ENCODE measurements at places on chromosomes 7 and 10. TPM values are rescaled to one million over a fixed set of nuclear protein-coding genes. Genes with fewer than 3 reads are reported as not detected.

DNA sequence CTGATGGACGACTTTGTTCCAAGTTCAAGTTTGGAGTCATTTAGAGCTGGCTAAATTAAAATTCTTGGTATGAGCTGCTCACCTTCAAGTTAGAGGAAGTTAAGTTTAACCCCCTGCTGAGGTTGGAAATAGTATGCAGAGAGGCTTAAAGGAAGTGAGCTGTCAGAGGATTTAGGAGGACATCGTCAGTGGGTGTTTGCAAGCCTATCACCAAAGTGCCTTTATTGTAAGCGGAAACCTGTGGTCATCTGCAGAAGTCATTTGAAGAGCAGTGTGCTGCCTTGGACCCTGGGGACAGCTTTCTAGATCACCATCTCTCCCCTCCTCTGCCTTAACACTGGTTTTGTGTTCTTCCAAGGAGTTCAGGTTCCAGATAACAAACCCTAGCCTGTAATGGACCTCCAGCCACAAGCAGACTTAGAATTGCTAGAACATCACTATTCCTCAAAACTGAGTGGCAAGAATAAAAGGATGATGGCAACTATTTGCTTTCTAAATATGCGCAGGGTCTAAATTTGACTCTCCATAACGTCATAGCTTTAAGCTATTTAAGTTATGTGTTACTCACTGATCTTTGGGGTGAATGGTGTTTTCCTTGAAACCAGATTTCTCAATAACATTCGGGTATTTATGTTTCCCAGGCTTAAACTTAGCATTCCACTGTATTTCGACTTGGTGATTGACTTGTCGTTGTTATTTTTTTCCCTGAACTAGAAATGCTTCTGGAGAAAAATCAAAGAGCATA is 93.4 kb downstream of the SLC39A12 start:
- H3K27me3 ChIP-seq = no peaks in the 10 kb centered on the region
- H3K4me3 ChIP-seq = no peak overlapping the region
- no peaks in the 10 kb centered on the region for H3K36me3 ChIP-seq
- no peak for DNase-seq
- H3K27ac ChIP-seq = no peak overlapping the region
- H3K4me1 ChIP-seq = no peaks in the 10 kb centered on the region

DNA sequence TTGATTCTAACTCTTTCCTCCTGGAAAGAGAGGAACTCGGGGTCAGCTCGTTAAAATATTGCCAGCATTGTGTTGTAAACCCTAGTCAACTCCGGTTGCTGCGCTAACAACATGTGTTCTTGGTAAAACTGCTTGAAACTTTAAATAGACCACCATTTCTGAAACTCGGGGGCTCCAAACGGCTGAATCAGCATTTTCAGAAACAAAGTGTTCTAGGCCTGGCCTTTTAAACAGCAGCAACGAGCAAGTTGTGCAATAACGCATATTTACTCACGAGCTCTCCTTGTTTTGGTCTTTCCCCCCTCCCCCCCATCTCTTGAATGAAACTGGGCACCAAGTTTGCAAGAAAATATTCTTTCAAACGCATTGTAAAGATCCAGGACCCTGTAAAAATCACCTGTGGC is 9.2 kb upstream of the GRB10 start:
- no peak overlapping the region for H3K27ac ChIP-seq
- no peaks in the 10 kb centered on the region for H3K27me3 ChIP-seq
- no peak overlapping the region for H3K4me3 ChIP-seq
- no peaks in the 10 kb centered on the region for H3K36me3 ChIP-seq

DNA sequence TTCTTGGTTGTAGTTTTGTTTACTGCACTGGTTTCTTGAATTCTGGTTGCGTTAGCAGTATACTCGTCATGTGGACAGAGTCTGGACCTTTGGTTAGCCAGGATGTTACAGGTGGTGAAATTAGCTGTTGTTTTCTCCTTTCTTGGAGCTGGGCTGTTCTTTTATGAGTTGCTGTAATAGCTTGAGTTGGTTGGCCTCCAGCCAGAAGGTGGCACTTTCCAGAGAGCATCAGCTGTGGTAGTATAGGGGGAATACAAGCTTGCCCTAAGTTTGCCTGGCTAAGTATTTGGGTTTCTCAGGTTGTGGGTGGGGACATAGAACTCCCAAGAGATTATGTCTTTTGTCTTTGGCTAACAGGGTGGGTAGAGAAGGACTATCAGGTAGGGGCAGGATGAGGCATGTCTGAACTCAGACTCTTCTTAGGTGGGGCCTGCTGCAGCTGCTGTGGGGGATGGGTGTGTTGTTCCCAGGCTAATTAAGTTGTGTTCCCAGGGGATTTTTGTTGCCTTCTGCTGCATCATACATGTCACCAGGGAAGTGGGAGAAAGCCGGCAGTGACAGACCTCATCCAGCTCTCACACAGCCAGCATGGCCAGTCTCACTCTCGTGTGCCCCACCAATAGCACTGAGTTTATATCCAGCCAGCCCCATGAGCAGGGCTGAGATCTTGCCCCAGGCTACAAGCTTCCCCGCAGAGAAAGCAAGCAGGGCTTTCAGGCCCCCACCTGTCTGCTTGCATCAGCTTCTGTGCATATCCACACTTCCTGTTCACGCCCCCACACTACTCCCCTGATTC is 246.7 kb upstream of the TPK1 start:
- no peak overlapping the region for H3K27ac ChIP-seq
- no peak overlapping the region for H3K4me3 ChIP-seq
- no peaks in the 10 kb centered on the region for H3K36me3 ChIP-seq
- H3K27me3 ChIP-seq = no peaks in the 10 kb centered on the region

DNA sequence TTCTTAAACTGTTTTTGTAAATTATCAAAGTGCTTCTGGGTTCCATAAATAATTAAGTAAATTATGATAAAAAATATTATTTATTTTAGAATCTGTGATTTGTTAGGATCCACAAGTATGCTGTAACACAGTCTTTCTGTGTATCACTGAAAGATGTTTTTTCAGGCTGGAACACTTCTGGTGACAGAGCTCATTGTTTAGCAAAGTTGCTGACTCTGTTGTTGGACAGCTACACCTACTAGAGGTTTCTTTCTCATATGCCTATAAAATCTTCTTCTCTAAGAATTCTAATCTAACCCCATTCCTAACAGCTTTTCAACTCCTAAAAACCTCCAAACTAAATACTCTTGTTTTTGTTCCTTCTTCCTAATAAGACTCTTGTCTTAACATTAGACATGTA is 176.8 kb downstream of the THSD7A start:
- no peaks in the 10 kb centered on the region for H3K27me3 ChIP-seq
- H3K27ac ChIP-seq = no peak overlapping the region
- no peaks in the 10 kb centered on the region for H3K36me3 ChIP-seq
- no peak for DNase-seq
- H3K4me3 ChIP-seq = no peak overlapping the region

- no peaks in the 10 kb centered on the region for H3K4me1 ChIP-seq
- no peak for DNase-seq
- no peak overlapping the region for H3K4me3 ChIP-seq
- no peak overlapping the region for H3K27ac ChIP-seq
- H3K36me3 ChIP-seq = no peaks in the 10 kb centered on the region
Observed at GRCh38 chr7:144529269-144529926, 125.9 kb upstream of the NOBOX start.

TMEM229A gene
- not detected for polyA plus RNA-seq

CPA2 gene
- polyA plus RNA-seq = not detected

MBLAC1 gene
- polyA plus RNA-seq = 1.5 TPM

SFRP4 gene
- not detected for polyA plus RNA-seq

INMT gene
- polyA plus RNA-seq = 0.24 TPM

PRKG1 gene
- not detected for polyA plus RNA-seq

ACBD7 gene
- not detected for polyA plus RNA-seq

NUTM2A gene
- not detected for polyA plus RNA-seq

Data from naive thymus-derived CD4-positive, alpha-beta T cell (primary cell).